ENCODE measurements at places on chromosomes 3 and 15.

GRCh38 chr3:50632450-50632849, 15.5 kb downstream of the MAPKAPK3 start:
- no peak for DNase-seq

GRCh38 chr3:18301781-18302180, 123.4 kb downstream of the SATB1 start:
- no peak for DNase-seq

- no peak for DNase-seq
These were observed 7.3 kb downstream of the MYO5C start for GRCh38 chr15:52288051-52288942.

GRCh38 chr15:58770519-58770856, 614 bp upstream of the MINDY2 start:
- DNase-seq, result peak; percentile 53

Data from NCI-H1105 (cell line).